ENCODE measurements at places on chromosomes 11 and 22.
A peak's percentile ranks its signal among the peaks of the same experiment; 100 is the strongest.

DNA sequence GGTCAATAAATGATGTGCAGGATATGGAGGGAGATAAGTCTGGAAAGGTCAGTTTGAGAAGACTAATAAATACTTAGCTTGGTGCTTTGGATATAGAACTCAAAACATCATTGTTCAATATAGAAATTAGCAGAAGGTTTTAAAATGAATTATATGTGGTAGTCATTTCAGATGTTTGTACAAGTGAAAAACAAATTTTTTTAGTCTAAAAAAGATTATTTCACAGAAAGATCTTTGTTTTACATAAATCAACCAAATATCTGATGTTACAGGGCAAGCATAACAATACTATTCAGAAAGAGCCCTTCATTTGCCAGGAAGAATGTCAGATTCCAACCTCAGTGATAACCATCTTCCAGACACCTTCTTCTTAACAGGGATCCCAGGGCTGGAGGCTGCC, at the start of gene OR52D1:
Gene OR52D1, plus strand, starts transcription at position 301 of the 400 bp plus-strand sequence. Its CDS starts 22 bp downstream, at position 323.
- DNase-seq, result no peak

DNA sequence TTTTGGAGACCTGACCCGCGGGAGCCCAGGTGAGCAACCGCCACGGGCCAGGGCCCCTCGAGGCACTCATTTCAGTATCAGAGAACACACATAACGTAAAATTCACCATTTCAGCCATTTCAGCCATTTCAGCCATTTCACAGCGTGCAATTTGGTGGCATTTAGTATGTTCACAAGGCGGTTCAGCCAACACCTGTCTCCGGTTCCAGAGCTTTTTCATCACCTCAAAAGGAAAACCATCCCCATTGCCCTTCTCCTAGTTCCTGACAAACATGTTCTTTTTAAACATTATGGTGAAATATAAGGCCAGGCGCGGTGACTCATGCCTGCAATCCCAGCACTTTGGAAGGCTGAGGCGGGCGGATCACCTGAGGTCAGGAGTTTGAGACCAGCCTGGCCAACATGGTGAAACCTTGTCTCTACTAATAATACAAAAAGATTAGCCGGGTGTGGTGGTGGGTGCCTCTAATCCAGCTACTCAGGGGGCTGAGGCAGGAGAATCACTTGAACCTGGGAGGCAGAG, 119.3 kb downstream of the KCNQ1 start:
- DNase-seq, result no peak

GRCh38 chr11:118889797-118890196, 6.1 kb downstream of the CXCR5 start:
- DNase-seq, result peak; percentile 47

DNA sequence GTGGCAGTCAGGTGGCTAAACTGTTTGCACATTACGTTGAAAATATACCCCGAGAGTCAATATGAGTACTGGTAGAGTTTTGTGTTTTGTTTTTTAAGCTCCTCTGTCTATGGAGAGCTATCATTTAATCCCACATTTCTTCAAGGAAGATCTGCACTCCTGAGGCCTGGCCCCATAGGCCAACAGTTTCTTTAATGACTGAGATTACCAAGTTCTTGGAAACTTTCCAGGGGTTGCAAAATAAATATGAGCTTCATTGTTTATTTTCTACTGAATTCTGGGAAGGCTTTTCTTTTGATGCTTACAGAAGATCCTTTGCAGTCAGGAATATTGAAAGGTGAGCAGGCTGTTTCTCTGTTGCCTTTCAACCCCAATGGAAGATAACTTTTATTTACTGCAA, 452.0 kb downstream of the JRKL start:
- peak; percentile 33 for DNase-seq

GRCh38 chr11:39367534-39367933, 2091.9 kb downstream of the LRRC4C start:
- DNase-seq, result no peak

DNA sequence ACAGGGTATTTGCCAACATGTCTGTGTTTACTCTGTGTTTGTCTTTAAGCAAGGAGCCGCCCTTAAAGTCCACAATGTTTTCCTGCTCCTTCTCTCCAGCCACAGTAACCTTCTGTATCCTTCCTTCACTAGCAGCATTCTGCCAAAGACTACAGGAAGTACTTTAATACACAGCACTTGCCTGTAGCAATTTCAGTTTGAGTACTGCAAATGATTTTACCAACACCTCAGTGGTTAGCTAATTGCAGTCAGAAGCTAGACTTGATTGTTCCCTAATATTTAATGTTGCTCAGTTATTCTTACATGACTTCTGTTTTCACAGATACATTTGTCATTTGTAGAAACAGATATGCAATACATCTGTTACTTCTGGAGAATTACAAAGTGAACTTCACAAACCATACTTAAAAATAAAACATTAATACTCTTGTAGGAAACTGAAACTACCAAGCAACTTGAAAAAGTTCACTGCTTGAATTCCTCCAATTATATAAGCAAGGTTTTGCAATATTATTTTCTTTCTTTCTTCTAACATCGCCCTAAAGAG, 69.1 kb downstream of the FCHSD2 start:
- DNase-seq, result peak; percentile 29

- DNase-seq, result no peak
Observed at GRCh38 chr22:24816806-24817205, 10.8 kb downstream of the SGSM1 start.

GRCh38 chr11:20011307-20011951, 148.8 kb downstream of the DBX1 start:
- peak; percentile 82 for DNase-seq

GRCh38 chr11:64559351-64560138, 31.5 kb upstream of the SLC22A12 start:
- DNase-seq, result no peak

GRCh38 chr22:20107471-20107901, 8.4 kb upstream of the RANBP1 start:
- no peak for DNase-seq

DNA sequence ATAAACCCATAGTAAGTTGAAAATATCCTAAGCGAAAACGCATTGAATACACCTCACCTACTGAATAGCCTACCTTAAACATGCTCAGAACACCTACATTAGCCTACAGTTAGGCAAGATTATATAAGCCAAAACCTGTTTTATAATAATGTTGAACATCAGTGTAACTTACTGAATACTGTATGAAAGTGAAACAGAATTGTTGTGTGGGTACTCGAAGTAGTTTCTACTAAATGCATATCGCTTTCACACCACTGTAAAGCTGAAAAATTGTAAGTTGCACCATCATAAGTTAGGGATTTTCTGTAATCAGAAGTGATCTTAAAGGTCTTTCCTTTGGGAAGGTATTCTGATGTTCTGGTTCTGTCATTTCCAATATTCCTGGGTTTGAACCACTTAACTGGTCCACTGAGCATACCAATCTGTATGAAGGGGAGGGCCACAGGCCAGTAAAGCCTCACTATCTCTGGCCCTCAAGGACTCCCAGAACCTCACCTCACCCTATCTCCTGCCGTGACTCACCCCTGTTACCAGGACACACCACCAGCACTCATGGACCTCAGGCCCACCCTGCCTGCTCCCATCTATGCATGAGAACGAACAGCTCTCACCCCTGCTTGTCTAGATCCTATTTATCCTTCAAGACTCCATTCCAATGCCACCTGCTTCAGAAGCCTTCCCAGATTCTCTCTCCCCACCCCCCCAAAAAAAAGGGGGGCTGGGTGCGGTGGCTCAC, 70.0 kb downstream of the NAT10 start:
- no peak for DNase-seq

GRCh38 chr11:124762105-124762623, at the start of gene ESAM:
TSS of gene ESAM (minus strand) at chr11:124762290. CDS start at chr11:124762154, 136 bp downstream.
- DNase-seq, result no peak

GRCh38 chr22:31344256-31344577, 1.9 kb downstream of the PATZ1 start:
- DNase-seq, result no peak

GRCh38 chr22:49344161-49344560, 483.5 kb downstream of the BRD1 start:
- no peak for DNase-seq

DNA sequence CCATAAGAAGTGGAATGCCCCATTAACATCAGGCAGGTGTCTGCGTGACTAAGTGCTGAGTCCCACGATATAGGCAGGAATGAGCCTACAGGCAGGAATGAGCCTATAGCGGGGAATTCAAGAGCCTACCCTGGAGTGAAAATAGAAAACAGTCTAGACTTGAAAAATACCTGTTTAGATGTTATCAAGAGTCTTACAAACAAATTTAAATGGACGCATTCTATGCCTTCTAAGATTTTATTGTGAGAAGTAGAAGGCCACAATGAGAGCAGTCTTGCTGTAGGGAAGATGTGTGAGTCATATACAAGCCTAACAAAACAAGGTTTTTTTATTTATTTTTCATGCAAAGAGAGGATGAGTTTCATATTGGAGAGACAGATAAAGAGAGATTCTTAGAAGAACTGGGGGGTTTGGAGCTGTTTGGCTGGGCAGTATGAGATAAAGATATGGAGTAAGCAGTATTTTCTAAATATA, 200.8 kb upstream of the ZC3H12C start:
- no peak for DNase-seq

GRCh38 chr11:14541192-14541947, 21.2 kb upstream of the PSMA1 start:
- no peak for DNase-seq

- DNase-seq, result peak; percentile 95
Observed at GRCh38 chr11:74546752-74547151, 45.6 kb upstream of the POLD3 start.

- no peak for DNase-seq
Observed at GRCh38 chr11:69882270-69882608, 63.0 kb upstream of the FGF3 start.

DNA sequence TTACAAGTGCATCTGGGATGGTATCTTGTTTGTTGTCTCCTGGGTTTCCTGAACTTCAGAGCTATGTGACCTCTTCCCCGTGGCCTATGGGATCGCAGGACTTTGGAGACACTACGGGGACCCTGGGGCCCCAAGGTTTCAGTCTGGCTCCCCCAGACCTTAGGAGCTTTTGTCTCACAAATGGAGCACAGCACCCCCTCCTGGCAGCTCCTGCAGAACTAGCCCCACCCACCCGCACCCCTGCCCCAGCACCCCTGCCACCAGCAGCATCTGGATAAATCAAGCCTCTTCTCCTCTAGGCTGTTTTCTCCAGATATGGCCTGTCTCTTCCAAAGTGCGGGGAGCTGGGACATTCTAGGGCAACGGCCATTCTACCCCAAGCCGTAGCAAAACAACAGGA, 10.4 kb downstream of the RCOR2 start:
- DNase-seq, result no peak

- peak; percentile 64 for DNase-seq
Observed at GRCh38 chr22:41532908-41533825, 11.1 kb downstream of the POLR3H start.

- DNase-seq, result no peak
Observed at GRCh38 chr11:64170419-64170818, 4.5 kb upstream of the MACROD1 start.

- DNase-seq, result no peak
Observed at GRCh38 chr11:113817162-113817561, 37.6 kb downstream of the CLDN25 start.

DNA sequence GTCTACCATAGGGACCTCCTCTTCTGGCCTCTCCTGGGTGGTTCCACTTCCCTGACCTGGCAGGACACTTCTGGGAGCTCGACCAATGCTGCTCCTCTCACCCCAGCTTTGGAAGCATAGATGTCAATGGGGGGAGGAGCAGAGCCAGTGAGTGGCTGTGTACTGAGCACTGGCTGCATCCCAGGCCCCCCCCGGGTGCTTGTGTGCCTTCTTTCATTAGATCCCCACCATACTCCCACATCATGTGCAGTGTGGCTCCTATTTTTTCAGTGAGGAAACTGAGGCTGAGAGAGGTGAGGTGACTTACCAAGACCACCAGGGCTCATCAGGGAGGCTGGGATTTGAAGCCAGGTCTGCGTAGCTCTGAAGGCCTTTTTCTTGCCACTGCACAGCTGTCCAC, 44.3 kb downstream of the LRRC32 start:
- no peak for DNase-seq

DNA sequence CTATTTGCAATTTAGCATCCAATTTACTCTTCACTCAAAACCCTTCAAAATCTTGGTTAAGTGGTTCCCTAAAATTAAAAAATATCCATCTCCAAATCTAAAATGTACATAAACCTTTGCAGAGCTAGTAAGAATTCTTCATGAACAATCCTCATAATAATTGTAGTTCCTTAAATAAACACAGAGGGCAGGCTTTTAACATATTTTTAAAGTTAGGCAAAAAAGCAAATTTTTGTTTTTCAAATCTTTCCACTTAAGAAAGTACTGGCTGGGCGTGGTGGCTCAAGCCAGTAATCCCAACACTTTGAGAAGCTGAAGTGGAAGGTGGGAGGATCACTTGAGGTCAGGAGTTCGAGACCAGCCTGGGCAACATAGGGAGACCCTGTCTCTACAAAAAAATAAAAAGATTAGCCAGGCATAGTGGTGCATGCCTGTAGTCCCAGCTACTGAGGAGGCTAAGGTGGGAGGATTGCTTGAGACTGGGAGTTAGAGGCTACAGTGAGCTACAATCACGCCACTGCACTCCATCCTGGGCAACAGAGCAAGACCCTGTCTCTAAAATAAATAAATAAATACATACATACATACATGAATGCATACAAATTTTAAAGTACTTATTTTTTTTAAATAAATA, 25.1 kb upstream of the PLAAT3 start:
- no peak for DNase-seq

GRCh38 chr11:23679041-23679440, 817.8 kb upstream of the LUZP2 start:
- no peak for DNase-seq

GRCh38 chr11:32838505-32839274, 9.0 kb downstream of the PRRG4 start:
- peak; percentile 87 for DNase-seq
